ENCODE measurements at places on chromosomes 5 and 9.

DNA sequence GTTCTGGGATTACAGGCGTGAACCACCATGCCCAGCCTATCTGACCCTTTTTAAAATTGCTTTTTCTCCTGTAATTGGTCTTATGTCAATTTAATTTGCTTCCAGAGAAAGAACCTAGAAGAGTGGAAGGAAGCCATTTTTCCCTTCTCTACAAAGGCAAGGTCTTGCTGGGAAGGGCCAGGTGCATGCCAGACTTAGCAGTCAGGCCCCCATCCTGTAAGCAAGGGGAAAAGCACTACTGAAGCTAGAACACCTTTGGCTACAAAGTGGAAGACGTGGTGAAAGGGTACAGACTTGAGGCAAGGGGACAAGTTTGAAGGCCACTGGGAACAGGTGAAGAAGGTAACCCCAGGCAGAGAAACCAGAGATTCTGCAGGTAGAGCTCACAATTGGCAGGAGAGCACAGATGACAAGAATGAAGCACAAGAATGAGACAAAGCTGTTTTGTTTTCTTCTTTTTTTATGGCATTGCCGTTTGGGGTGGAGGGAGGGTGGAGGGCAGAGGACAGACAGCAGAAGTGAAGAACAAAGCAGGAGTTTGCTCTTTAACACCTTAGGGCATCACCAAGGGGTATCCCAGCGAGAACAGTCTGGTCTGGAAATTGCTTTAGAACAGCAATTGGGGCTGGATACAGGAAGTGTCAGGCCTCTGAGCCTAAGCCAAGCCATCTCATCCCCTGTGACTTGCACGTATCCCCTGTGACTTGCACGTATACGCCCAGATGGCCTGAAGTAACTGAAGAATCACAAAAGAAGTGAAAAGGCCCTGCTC, 72.9 kb downstream of the SERINC5 start:
- DNase-seq = no peak

- no peak for DNase-seq
These were observed 442.1 kb downstream of the TLE4 start for GRCh38 chr9:80013891-80014290.

GRCh38 chr9:90702441-90702955, 59.9 kb upstream of the DIRAS2 start:
- no peak for DNase-seq

DNA sequence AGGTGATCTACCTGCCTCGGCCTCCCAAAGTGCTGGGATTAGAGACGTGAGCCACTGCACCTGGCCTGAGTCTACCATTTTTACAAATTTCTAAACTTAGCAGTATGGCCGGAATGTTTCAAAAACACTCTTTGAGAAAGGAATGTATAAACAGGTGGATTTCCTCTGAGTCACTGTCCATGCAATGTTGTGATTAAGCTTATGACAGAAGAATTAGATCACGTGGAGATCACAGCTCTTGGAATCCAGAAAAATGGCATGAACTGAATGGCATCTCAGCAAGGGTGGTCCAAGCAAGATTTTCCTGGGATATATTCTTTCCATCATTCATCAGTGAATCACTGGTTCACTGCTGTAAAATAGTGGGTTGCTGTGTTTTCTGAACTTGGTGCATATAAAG, 865.0 kb downstream of the PTPRD start:
- peak; percentile 47 for DNase-seq

- DNase-seq = no peak
These were observed 214.3 kb downstream of the ARHGAP26 start for GRCh38 chr5:142984525-142984924.

GRCh38 chr5:96338624-96339415, 94.2 kb downstream of the PCSK1 start:
- no peak for DNase-seq

- DNase-seq = no peak
These were observed 2.1 kb downstream of the ZDHHC21 start for GRCh38 chr9:14690948-14691730.

DNA sequence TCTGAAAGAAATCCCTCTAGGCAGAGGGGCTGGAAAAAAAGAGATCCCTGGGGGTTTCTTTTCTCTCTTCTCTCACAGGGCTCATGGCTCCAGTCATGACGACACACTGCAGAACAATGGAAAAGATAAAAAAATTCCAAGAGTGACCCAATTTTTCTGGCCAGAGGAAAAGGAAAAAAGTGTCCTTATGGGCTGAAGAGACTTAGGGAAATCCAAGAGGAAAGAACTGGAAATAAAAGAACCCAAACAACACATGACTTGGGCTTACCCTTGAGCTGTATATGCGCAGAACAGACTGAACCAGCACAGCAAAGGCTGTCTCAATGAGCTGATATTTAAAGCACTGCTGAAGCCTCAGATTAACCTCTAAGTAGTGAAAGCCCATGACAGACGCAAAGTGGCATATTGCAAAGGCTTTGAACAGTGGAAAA, 102.4 kb downstream of the SMIM23 start:
- DNase-seq = no peak

DNA sequence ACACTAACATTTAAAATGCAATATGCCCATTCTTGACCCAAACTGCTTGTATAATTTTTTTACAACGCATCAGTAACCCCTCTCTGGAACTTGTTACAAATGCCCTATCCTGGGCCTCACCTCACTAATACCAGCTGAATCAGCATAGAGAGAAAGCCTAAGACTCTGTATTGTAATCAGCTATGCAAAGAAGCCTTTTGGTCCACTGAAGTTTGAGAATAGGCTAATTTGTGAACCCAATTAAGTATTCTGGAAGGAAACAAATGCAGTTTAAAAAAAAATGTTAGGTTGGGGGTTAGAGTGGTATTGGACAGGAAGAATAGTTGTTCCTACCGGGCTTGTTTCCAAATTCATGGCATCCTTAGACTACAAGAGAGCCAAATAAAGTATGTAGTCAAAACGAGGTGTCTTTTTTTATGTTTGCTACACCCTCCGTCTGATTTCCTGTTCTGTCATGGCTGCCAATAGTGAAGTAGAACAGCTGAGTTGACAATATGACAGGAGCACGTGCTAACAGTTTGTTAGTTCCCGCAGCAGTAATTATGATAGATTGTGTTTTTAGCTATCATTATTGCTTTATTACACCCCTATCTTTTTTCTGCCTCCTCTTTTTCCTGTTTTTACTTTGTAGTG, 1048.7 kb upstream of the NUDT12 start:
- DNase-seq = no peak

GRCh38 chr9:124760719-124761118, 10.4 kb downstream of the NR6A1 start:
- DNase-seq = no peak

DNA sequence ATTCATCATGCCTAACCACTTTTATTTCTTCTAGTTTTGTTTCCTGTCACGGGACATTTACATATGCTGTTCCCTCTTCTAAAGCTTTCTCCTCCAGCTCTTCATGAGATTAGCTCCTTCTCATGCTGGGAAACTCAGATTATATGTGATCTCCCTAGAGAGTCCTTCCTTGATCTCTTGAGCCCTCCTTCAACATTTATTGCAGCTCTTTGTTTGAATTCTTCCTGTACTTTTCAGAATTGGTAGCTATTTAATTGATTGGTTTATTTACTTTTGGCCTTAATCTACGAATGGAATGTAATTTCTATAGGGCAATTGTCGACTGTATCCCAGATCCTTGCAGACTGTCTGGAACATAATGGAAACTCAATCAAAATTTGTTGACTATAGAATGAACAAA, 9.7 kb upstream of the TRPM3 start:
- no peak for DNase-seq

- no peak for DNase-seq
These were observed 211.5 kb upstream of the TAS2R1 start for GRCh38 chr5:9841516-9842170.

DNA sequence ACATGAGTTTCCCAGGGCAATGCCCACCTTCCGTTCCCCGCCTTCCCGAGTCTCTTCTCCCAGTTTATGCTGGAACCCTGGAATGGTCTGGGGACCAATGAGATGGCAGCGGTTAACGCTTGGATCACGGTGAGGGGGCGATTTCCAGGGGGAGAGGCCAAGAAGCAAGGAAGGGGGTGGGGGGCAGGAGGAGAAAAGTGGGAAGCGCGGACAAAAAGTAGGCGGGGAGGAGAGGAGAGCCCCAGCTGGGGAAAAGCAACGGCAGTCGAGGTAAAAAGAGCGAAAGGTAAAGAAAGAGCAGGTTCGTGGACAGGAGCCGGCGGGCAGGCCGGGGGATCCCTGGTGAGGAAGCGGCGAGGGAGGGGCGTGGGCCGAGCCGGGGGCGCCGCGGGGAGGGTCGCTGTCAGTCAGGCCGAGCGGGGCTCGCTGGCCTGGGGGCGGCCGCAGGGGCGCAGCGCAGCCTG, 508 bp upstream of the SNCAIP start:
- no peak for DNase-seq

- DNase-seq = no peak
These were observed 817 bp downstream of the GAPVD1 start for GRCh38 chr9:125262294-125262991.

DNA sequence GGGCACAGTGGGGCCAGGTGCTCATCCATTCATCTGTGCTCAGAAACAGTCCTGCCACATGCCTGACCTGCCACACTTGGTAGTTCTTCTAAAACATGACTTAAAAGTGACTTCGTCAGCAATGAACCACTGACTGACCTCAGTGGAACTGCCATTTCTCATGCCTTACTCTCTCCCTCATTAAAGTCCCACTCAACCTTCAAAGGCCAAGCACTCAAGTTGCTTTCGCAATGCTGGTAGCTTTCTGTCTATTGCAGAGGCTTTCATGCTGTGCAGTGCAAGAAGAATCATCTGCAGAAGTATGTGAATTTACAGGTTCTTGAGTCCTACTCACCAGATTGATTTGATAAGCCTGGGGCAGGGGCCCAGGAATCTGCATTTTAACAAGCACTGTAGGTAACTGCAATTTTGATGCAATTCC, 23.9 kb downstream of the B4GALT1 start:
- DNase-seq = no peak

- DNase-seq = no peak
These were observed 84.9 kb upstream of the NR3C1 start for GRCh38 chr5:143488381-143488780.

Data from non-pigmented ciliary epithelial cell (primary cell).